ENCODE measurements at places on chromosomes 4 and X.
A peak's percentile ranks its signal among the peaks of the same experiment; 100 is the strongest.

DNA sequence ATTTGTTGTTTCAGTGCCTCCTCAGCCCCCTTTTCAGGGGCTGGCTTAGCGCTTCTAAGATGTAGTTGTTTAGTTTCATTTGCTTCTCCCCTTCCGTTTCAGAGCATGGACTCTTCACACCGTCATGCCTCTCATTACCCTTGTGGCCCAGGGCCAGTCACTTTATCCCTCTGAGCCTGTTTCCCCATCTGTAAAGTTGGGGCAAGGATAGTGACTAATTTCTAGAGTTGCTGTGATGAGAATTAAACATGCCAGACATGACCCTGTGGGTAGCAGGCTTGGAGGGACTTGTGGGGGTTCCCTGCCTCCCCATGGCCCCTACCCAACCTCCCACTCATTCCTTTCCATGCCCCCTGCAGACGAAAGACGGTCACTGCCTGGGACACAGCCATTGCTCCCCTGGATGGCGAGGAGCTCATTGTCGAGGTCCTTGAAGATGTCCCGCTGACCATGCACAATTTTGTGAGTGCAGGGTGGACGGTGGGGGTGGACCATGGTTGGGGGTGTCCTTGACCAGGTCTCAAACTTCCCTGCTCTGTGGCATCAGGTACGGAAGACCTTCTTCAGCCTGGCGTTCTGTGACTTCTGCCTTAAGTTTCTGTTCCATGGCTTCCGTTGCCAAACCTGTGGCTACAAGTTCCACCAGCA lies 3.6 kb downstream of the ARAF start:
- no peak for DNase-seq

DNA sequence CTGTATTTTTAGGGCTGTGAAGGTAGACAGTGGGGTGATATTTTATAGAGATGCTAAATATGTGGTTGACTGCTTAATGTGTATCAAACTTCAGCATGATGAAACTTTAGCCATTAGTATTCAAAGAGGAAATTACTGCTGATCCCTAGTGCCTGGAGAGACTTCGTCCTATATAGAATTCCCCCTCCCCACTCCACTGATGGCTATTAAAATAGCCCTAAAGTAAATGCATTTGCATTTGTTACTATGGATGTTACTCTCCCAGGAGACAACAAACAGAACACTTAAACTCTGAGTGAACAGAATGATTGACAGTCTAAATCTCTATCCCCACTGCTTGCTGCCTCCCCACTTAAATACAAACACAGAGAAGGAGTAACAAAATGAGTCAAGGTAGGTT lies 39.1 kb downstream of the ADGRL3 start:
- no peak for DNase-seq

DNA sequence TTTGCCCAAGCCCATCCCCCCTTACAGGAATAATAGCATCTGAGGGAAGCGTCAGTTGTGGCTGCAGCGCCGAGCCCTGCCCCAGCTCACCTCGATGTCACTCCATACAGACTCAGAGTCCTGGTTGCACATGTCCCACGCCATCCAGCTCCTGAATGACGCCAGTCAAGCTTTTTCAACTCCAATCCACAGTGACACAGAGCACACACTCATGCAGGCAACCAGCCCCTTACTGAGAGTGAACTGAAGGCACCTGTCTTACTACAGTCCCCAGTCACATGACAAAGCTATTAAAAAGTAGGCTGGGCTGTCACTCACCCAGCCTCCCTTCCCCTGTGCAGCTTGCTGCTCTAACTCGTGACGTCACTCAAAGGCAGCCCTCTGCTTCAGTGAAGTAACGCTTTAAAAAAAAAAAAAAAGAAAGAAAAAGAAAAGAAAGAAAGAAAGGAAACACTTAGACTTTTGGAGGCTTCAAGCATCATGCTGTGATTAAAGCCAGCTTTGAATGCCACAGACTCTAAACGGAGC lies at the start of gene PPARGC1A:
Gene PPARGC1A (minus strand): TSS at position 234 of the 528 bp plus-strand sequence. CDS start 90 bp downstream, at position 144.
- peak; percentile 89 for DNase-seq

GRCh38 chrX:13283512-13283911 lies 36.3 kb downstream of the ATXN3L start:
- DNase-seq, result peak; percentile 68

DNA sequence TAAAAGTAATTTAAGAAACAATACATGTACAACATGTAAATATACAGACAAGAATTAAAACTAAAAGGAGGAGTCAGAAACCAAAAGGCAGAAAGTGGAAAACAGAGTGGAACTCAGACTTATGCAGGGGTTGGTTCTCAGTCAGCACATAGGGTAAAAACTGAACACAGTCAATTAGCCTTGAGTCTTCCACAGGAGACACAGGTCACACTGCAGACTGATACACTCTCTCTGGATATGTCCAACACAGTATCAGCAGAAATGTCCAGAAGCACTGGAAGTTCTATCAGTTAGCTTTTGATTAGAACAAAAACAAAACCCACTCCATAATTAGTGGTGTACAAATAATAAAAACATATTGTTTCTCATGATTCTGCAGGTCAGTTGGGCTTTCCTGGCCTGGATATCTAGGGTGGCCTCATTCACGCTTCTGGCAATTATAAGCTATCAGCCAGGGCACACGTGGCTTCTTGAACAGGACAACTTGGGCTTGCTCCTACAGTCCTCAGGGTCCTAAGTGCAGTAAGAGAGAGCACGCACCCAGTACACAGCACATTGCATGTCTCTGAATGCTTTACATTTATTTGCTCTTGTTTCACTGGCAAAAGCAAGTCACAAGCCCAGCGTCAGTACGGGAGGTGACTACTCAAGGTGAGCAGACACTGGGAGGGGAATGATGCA lies 21.6 kb downstream of the TEC start:
- DNase-seq, result no peak

DNA sequence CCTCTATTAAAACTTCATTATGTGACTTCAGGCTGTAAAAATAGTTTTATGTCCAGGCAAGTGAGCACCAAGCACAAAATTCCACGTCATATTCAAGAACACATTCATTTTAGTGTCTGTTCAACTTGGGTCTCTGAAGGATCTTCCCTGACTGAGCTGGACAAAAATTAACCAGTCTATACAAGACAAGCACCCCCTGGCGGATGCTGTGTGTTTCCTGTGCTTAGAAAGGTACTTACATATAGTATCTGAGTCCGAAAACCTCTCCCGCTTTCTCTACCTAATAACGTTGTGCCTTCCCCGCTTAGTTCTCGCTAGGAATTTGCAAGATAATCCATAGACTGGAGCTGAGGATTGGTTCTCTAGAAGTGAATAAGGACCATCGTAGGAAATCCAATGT lies 2214.5 kb upstream of the TENM3 start:
- DNase-seq, result peak; percentile 85

DNA sequence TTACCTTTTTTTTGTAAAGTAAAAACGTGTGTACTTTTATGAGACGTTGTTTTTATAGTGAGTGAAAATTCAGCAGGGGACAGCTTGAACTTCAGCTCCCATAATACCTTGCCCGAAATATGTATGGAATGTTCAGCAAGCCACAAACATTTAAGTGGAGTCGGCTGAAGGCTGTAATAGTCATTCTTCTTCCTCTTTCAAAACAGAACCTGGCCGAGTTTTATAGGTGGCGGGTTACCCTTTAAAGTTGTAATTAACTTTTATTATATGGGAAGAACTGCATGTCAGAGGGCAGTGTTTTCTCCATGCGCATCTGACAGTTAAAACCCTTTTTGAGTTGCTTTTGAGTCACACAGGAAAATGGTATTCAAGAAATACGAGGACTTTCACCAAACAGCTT lies 50.7 kb downstream of the CLDN34 start:
- peak; percentile 76 for DNase-seq

DNA sequence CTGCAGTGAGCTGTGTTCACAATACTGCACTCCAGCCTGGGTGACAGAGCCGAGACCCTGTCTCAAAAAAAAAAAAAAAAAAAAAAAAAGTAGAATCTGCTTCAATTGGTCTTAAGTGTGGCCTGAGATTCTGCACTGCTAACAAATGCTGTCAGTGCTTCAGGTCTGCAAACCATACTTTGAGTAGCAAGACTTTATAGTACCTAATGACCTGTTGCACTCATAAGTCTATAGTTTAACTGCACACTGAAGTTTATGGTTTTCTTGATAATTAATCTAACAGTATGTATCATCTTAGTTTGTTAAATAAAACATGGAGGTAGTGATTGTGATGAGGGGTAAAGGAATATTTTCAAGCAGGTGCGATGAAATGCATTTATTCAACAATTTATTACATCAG lies 135.6 kb downstream of the STAG2 start:
- no peak for DNase-seq

DNA sequence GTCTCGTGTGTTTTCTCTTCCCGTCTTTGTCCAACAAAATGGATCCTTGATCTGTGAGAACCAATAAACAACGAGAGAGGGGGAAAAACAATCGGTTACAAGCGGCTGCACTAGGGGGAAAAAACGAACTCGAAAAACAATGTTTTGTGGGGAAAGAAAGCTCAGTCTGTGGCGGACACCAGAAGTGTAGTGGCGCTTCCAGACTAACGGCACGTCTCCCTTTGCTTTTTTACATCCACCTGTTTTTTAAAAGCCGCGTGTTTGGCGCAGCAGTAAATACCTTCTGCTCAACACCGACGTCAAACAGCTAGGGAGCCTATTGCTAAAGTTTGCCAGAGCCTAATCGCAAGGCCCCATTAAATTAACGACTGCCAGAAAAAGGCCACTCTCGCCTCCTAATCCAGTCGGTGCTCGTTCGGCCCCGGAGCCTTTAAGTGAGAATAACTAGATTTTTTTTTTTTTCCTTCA lies 3.3 kb downstream of the NKX6-1 start:
- DNase-seq, result no peak

DNA sequence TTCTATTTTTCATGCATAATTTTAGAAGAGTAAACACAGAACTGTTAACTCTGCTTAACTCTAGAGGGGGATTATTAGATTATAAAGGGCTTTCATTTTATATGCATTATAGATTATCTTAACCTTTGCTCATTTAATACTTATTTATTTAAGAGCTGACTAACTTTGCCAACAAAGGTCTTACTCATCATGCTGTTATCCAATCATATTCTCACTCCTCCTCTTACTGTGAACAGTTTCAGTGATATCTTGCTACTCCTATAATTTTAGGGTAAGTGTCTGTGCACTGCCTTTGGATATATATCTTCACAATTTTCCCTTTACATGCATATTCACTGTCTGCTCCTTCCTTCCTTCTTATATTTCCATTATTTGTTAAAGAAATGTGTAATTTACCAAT lies 1814.9 kb downstream of the STIM2 start:
- DNase-seq, result no peak

GRCh38 chr4:5753366-5753765 lies 42.4 kb downstream of the EVC start:
- DNase-seq, result no peak

DNA sequence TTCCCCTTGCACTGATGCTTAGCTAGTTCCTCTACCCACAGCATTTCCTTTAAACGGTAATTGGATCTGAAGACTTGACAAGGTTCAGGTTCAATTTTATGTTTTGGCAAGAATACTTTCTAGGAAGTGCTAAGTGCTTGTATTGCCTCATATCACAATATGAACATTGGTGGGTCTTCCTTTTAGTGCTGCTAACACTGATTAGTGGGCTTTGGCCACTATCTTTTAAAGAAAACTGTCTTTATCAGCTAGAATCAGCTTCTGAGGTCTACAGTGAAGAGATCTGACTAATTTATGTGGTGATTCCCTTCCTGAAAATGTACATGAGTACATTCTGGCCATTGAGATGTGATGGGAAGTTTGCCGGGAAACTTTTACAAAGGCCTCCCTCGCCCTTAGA lies 316.7 kb upstream of the KLF3 start:
- no peak for DNase-seq

GRCh38 chrX:11540532-11541377 lies 125.0 kb downstream of the ARHGAP6 start:
- no peak for DNase-seq

Data from islet precursor cell (in vitro differentiated cells).